ENCODE measurements at places on chromosomes 11 and 22. TPM values are rescaled to one million over a fixed set of nuclear protein-coding genes. Genes with fewer than 3 reads are reported as not detected.

DNA sequence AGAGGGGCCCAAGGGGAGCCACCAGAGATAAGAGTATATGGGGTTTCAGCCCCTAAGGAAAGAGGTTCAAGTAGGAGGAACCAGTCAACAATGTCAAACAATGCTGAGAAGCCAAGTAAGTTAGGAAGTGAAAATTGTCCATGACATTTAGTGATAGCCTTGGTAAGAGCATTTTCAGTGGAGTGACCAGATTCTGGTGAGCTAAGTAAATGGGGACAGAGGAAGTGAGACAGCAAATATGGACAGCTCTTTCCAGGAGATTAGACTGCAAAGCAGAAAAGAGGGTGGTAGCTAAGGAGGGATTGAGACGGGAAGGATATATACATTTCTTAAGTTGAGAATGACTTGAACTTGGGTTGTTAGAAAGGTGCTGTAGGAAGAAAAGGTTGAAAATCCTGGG is 22.9 kb downstream of the POLD3 start:
- H3K4me3 ChIP-seq: no peak overlapping the region
- H3K27me3 ChIP-seq: no peaks in the 10 kb centered on the region
- peaks cover 7% of the 10 kb centered on the region for H3K36me3 ChIP-seq
- no peaks in the 10 kb centered on the region for H3K4me1 ChIP-seq
- no peak overlapping the region for H3K27ac ChIP-seq
- DNase-seq: no peak

DNA sequence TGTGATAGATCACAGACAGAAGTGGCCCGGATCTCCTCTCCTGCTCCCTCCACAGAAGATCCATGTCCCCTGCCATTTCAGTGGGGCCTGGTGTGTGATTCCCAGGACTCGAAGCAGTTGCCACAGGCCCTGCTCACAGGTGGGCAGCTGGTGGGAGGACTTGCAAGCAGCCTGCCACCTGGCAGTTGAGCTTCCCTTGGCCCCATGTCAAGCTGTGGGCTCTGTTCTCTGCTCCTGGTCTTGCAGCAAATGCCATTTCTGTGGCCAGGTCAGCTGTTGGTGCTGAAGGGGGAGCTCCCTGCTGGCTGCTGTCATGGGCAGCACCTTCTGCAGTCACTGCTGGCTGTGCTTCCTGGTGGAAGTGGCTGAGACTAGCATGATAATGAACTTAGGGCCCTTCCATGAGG is 59.1 kb upstream of the SLC22A12 start:
- H3K36me3 ChIP-seq: no peaks in the 10 kb centered on the region
- H3K27me3 ChIP-seq: no peaks in the 10 kb centered on the region
- H3K27ac ChIP-seq: no peak overlapping the region
- no peak for DNase-seq

GRCh38 chr22:44355716-44356070 is 42.9 kb upstream of the SHISAL1 start:
- H3K4me1 ChIP-seq: no peaks in the 10 kb centered on the region
- DNase-seq: no peak
- H3K27ac ChIP-seq: no peak overlapping the region
- H3K4me3 ChIP-seq: no peak overlapping the region

DNA sequence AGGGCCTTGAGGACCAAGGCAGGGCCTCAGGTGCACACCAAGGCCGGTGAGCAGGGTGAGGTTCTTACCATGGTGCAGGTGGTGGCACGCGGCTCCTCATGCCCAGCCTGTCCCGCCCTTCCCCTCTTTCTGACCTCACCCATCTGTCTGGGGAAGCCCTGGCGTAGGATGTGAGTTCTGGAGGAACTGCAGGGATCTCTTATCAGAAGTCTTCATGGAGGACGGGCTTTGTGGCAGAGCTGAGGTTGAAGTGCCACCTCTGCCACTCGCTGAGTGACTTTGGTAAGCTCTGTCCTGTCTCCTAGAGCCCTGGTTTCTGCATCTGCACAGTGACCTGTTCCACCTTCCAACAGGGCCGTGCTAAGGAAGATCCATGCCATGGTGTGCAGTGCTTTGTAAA is 49.1 kb downstream of the LRRC32 start:
- no peak for DNase-seq
- no peak overlapping the region for H3K27ac ChIP-seq
- H3K4me3 ChIP-seq: no peak overlapping the region
- H3K4me1 ChIP-seq: peaks cover under 1% of the 10 kb centered on the region
- no peaks in the 10 kb centered on the region for H3K36me3 ChIP-seq
- H3K27me3 ChIP-seq: no peaks in the 10 kb centered on the region

DNA sequence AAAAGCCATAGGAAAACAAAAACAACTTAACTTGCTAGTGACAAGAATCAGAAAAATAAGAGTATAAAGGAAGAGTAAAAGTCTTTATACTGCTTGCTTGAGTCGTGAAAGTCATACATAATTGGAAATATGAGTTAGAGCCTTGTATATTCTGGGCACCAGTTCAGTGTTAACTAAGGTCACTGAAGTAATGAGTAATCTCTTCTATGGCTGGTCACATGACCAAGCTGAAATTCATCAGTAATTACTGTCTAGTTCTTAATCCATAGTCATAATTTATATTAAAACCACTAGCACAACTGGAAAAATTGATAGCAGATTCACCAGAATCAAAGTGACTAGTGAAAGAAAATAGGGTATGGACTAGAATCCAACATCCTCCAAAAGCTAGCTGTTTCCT is 84.4 kb upstream of the SLC5A12 start:
- no peak overlapping the region for H3K27ac ChIP-seq
- no peaks in the 10 kb centered on the region for H3K36me3 ChIP-seq
- no peak overlapping the region for H3K4me3 ChIP-seq
- no peak for DNase-seq
- H3K27me3 ChIP-seq: no peaks in the 10 kb centered on the region

DNA sequence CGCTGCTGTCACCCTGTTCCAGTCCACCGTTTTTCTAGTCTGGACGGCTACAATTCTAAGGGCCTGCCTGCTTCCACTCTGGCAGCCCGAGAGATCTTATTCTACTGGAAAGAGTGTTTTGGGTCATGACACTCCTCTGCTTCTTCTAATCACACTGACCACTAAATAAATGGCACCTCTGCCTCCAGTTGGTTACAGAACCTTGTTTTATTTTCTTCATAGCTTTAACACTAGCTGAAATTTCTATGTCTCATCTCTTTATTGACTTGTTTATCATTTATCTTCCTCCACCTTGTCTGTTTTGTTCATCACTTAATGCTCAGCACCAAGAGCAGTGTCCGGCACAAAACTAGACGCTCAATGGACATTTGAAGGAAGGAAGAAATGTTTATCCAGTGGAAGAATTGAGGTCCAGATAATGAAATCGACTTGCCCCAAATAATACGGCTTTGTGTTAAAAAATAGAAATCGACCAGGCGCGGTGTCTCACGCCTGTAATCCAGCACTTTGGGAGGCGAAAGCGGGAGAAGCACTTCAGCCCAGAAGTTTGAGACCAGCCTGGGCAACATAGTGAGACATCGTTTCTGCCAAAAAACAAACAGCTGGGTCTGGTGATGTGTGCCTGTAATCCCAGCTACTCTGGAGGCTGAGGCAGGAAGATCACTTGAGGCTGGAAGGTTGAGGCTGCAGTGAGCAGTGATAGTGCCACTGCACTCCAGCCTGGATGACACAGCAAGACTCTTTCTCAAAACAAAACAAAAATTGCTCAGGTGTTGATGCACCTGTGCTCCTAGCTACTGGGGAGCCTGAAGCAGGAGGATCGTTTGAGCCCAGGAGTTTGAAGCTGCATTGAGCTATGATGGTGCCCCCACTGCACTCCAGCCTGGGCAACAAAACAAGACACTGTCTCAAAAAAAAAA is 693 bp upstream of the PRR14L start:
- peak overlapping the region; percentile 92 for H3K4me3 ChIP-seq
- no peaks in the 10 kb centered on the region for H3K36me3 ChIP-seq
- no peaks in the 10 kb centered on the region for H3K27me3 ChIP-seq
- H3K27ac ChIP-seq: peak overlapping the region; percentile 83

DNA sequence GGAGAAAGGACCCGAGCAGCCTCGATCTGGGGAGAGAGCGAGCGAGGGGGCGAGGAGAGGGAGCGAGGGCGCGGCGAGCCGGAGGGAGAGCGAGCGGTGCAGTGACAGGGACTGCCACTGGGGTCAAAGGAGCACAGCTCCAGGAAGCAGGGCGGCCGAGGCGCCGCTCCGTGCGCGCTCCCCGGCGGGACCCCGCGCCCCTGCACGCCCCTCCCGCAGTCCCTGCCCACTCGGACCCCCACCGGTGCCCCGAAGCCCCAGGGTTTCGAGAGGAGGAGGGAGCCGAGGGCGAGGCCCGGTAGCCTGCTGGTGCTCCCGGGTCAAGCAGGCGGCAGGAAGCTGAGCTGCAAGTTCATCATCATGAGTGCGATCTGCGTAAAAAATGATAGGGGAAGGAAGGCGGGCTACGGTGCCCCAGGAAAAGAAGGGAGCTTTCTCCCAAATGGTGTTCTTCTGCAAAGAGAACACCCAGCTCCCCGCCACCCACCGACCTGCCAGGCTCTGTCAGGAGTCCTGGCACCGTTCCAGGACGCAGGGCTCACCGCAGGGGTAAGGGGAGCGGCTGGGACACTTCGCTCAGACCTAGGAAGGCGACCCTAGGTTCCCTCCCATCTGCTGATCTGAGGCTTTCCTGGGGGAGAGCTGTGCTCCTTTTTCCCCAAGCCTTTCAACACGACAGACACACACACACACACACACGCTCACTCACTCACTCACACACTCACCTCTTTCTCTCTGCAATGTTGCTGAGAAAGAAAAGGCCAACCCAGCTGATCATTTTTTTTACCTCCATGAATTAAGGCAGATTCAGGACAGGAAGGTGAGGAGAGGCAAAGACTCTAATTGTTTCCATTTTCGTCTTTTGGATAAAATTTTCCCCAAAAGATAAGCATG is at the start of gene MPPED2:
Gene MPPED2, minus strand, starts transcription at position 103 of the 894 bp plus-strand sequence. CDS start 5,980 bp downstream, outside the sequence.
- no peaks in the 10 kb centered on the region for H3K36me3 ChIP-seq
- peak; percentile 11 for DNase-seq
- no peaks in the 10 kb centered on the region for H3K4me1 ChIP-seq
- H3K27ac ChIP-seq: no peak within 1 kb of the TSS
- H3K27me3 ChIP-seq: peaks cover 5% of the 10 kb centered on the region

DNA sequence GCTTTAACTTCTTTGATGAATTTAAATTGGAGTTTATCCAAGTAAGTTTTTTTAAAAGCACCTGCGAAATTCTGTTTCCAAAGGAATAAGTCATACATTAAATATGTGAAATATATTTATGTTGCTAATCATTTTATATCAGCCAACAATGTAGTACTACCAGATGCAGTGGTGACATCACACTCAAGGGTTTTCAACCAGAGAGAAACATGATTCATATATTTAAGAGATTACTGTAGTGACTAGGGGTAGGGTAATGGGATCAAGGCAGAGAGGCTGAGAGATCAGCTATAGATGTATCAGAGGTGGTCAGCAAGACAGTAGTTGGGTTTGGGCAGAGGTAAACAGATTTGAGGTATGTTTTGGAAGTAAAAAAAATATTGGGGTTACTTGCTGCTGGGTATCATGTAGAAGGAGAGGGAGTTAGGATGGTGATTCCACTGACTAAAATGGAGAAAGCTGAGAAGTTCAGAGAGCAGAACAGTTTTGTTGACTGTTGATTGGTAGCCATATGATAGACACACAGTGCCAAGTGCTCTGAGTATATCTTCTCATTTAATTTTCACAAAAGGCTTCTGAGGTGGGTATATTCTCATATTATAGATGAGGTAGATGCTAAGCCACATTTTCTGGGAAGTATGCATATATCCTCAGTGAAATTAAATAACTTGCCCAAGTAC is 39.4 kb downstream of the CEP57 start:
- no peak for DNase-seq
- H3K4me3 ChIP-seq: no peak overlapping the region
- H3K27me3 ChIP-seq: no peaks in the 10 kb centered on the region
- peaks cover 21% of the 10 kb centered on the region for H3K36me3 ChIP-seq
- no peak overlapping the region for H3K27ac ChIP-seq

Gene ARHGAP20
- polyA plus RNA-seq: not detected

Gene TCN2
- polyA plus RNA-seq: 0.79 TPM

Gene KCNJ11
- not detected for polyA plus RNA-seq

Gene GSTT2
- not detected for polyA plus RNA-seq

All from naive thymus-derived CD4-positive, alpha-beta T cell (primary cell).